ENCODE measurements at places on chromosomes 16 and 17.
A peak's percentile ranks its signal among the peaks of the same experiment; 100 is the strongest.

GRCh38 chr16:51159296-51159695, 8.2 kb upstream of the SALL1 start:
- H3K27me3 ChIP-seq = peaks cover 38% of the 10 kb centered on the region
- no peak for DNase-seq
- H3K36me3 ChIP-seq = no peaks in the 10 kb centered on the region
- H3K4me1 ChIP-seq = no peaks in the 10 kb centered on the region
- no peak overlapping the region for H3K27ac ChIP-seq
- no peak overlapping the region for H3K4me3 ChIP-seq

DNA sequence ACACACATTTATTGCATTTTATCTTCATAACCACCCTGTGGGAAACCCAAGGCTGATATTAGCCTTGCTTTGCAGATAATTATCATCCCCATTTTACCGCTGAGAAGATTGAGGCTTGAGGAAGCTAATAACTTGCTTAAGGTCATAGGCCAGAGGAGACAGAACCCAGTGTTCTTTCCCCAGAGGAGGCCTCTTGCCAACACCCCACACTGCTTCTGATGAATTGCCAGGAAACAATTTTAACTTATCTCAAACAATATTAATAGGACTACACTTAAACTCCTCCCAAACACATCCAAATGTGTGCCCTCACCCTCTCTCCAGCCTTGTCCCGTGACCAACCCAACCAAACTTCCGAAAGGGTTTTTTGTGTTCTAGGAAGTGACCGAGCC, 2.1 kb upstream of the SPG7 start:
- H3K4me1 ChIP-seq = peaks cover 41% of the 10 kb centered on the region
- peaks cover 8% of the 10 kb centered on the region for H3K36me3 ChIP-seq
- peak overlapping the region; percentile 95 for H3K4me3 ChIP-seq
- no peaks in the 10 kb centered on the region for H3K27me3 ChIP-seq
- no peak for DNase-seq
- peak overlapping the region; percentile 95 for H3K27ac ChIP-seq

- H3K36me3 ChIP-seq = no peaks in the 10 kb centered on the region
- no peak overlapping the region for H3K27ac ChIP-seq
- peaks cover 6% of the 10 kb centered on the region for H3K27me3 ChIP-seq
- no peak for DNase-seq
- H3K4me3 ChIP-seq = no peak overlapping the region
- H3K4me1 ChIP-seq = no peaks in the 10 kb centered on the region
These were observed 64.8 kb downstream of the VAT1L start for GRCh38 chr16:77853161-77853560.

GRCh38 chr16:80587071-80587470, 46.3 kb downstream of the DYNLRB2 start:
- peaks cover 21% of the 10 kb centered on the region for H3K27me3 ChIP-seq
- no peak overlapping the region for H3K4me3 ChIP-seq
- DNase-seq = no peak
- peaks cover 55% of the 10 kb centered on the region for H3K4me1 ChIP-seq

DNA sequence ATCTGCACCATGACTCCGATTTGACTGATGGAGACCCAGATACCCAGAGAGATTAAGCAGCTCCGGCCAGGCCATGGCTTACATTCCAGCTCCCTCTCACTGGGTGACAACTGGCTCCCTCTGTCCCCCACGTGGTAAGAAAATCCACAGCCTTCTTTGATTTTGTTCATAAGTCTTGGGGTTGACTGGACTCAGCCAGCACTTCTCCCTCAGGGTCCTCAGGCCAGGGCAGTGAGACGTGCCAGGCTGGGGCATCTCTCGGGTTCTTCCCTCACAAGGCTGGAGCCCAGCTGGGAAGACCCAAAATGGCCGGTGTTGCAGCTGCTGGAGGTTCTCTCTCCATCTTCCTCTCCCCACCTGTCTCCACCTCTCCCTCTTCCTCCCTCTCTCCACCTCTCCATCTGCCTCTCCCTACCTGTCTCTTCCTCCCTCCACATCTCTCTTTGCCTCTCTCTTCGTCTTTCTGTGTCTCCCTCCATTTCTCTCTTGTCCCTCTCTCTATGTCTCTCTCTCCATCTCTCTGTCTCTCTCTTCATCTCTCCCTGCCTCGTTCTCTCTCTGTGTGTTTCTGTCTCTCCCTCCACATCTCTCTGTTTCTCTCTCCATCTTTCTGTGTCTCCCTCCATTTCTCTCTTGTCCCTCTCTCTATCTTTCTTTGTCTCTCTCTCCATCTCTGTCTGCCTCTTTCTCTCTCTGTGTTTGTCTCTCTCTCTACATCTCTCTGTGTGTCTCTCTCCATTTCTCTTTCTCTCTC, 105.3 kb downstream of the FOXL1 start:
- no peak overlapping the region for H3K27ac ChIP-seq
- no peak for DNase-seq
- no peak overlapping the region for H3K4me3 ChIP-seq
- H3K27me3 ChIP-seq = peaks cover 28% of the 10 kb centered on the region
- no peaks in the 10 kb centered on the region for H3K36me3 ChIP-seq

- peak overlapping the region; percentile 99 for H3K27ac ChIP-seq
- peaks cover 39% of the 10 kb centered on the region for H3K4me1 ChIP-seq
- H3K27me3 ChIP-seq = peaks cover 2% of the 10 kb centered on the region
- no peak for DNase-seq
These were observed 2.5 kb upstream of the CLTC start for GRCh38 chr17:59617156-59617732.

All from activated naive CD8-positive, alpha-beta T cell treated with anti-CD3 and anti-CD28 coated beads, Interleukin-2, amount 50 U/mL, for 24 hours (primary cell).